Large intestine (tissue), 12 donors: ENCODE measurements at places on chromosomes 16 and 17.
A peak's percentile ranks its signal among the peaks of the same experiment; 100 is the strongest.

DNA sequence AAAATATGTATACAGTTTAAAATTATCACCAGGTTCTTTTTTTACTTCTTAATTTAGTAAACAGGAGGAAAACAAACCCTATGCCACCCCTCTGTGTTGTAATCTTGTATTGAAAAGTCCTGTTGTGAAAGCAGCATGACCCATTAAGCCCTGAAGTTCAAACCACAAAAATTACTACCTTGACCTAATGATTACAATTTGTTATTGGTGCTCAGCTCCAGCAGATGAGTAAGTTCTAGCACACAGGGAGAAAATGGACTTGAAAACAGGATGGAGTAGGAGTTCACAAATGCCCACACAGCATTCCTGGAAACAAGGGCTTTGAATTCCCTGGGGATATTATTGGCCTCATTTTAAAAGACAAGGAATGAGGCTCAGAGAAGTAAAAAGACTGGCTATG lies 505.8 kb upstream of the ERCC4 start:
- DNase-seq: no peak

DNA sequence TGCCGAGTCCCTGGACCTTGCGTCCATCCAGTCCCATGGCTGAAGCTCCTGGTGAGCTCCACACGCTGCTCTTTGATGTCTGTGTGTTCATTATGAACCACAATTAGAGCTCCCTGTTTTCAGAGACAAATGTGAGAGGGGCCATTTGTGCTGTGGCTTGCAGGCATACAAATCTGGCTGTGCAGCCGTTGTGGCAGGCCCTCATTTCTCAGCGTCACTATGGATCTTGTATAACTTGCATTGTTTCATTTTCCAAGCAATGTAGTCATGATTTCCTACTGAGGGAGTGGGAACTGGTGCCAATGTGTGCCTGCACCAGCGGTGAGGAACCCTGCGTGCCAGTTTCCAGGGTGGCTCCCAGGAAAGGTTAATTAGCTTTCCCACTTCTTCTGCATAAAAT lies 542.6 kb downstream of the TMEM114 start:
- DNase-seq: no peak

GRCh38 chr17:30450125-30451027 lies 26.8 kb upstream of the GOSR1 start:
- DNase-seq: no peak

GRCh38 chr17:63490858-63491400 lies 14.1 kb downstream of the ACE start:
- no peak for DNase-seq

GRCh38 chr17:35406568-35406967 lies 25.7 kb downstream of the SLFN12 start:
- DNase-seq: no peak

GRCh38 chr16:75323198-75323597 lies 71.8 kb upstream of the BCAR1 start:
- DNase-seq: no peak

- DNase-seq: no peak
These were observed 131.5 kb downstream of the SNX11 start for GRCh38 chr17:48238933-48239602.

GRCh38 chr16:56742030-56742984 lies 12.4 kb downstream of the NUP93 start:
- peak; percentile 27 for DNase-seq

DNA sequence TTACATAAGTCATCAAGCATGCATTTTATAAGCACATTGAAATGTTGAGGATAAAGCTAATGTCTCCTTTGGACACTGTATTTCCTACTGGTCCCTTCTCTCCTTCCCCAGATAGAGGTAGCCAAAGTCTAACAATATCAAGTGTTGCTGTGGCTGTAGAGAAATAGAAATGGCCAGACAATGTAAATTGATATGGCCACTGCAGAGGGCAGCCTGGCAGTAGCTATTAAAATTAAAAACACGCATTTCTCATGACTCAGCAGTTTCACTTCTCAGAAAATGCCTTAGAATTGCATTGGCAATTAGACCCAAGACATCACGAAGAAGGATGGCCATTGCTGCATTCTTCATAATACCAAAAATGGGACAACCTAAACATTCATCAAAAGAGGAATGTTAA lies 46.8 kb upstream of the MRTFB start:
- no peak for DNase-seq

GRCh38 chr17:80886641-80887573 lies 104.7 kb upstream of the CHMP6 start:
- no peak for DNase-seq

- peak; percentile 40 for DNase-seq
These were observed 28.7 kb upstream of the GAS7 start for GRCh38 chr17:10226930-10227695.

GRCh38 chr16:70800311-70800710 lies 647 bp downstream of the VAC14 start:
- DNase-seq: peak; percentile 16

DNA sequence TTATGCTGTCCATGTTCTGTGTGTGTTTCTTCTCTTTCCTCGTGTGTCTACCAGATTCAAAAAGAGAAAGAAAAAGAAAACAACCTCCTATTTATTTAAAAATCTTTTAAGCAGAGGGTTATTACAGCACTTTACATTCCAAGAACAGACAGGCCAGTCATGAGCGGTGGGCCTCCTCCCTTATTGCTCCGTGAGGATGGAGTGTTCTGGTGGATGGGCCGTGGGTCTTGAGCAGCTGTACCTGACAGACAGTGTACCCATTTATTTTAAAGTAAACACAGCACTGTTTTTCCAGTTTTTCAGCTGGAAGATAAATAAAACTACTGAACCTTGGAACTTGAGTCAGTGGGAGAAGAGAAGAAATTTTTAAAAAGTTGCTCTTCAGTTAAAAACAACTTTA lies 52.4 kb downstream of the WWP2 start:
- DNase-seq: no peak

DNA sequence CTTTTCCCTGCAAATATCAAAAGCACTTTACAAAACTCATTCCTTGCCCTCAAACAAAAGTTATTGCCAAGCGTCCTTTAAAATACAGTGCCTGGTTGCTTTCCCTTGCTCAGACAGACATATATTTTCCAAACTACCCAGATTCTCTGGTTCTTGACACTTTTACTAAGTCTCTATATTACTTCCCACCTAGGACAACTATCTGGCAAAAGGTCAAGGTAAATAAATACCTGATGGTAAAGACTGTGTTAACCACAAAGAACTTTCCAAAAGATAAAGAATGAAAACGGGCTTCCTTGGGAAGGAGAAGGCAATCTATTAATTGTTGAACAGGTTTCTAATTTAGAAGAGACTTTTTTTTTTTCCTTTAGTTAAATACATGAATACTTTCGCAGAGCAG lies 1.9 kb downstream of the HS3ST3A1 start:
- no peak for DNase-seq

GRCh38 chr16:56793492-56793891 lies 63.6 kb downstream of the NUP93 start:
- no peak for DNase-seq

DNA sequence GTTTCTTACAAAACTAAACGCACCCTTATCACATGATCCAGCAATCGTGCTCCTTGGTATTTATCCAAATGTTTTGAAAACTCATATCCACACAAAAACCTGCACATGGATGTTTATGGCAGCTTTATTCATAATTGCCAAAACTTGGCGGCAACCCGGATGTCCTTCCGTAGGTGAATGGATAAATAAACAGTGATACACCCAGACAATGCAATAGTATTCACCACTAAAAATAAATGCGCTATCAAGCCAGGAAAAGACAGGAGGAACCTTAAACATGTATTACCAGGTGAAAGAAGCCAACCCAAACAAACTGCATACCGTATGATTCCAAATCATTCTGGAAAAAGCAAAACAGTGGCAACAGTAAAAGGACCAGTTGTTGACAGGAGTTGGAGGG lies 10.0 kb downstream of the SPATA32 start:
- no peak for DNase-seq

DNA sequence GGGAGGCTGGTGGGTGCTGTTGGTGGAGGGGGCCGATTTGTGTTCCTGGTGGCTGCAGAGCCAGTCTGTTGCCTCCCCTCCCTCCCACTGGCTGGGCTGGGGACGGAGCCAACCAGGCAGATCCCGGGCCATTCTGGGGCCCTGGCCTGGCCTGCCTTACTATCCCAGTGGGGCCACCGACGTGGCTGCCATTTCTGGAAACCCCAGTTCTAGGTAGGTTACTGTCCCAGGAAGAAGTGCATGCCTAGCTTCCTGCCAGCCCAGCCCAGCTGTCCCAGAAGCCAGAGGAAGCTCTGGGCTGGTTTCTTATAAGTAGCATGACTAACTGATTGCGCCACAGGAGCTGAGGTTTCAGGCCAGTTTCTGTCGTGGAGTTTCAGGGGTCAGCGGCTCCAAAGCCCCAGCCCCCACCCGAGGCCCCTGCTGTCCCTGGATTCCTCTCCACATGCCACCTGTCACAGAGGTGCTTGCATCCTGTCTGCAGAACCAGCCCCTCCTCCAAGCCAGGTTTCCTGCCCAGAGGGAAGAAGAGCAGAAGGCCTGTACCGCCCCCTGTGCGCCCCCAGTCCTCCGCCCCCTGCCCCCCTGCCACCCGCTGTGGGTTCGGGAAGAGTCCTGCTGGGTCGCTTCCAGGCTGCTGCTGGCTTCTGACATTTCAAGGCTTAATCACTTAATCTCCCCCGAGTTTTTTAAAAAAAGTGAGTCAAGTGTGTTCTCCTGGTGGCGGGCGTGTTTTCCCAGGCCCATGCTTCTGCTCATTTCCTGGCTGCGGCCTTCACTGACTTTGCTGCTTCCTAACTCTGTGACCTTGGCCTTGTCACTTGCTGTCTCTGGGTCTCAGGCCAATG lies 13.2 kb downstream of the IL4R start:
- peak; percentile 77 for DNase-seq

- DNase-seq: no peak
These were observed 8.7 kb downstream of the VASN start for GRCh38 chr16:4380119-4381063.

GRCh38 chr16:11232852-11233726 lies 22.9 kb downstream of the SOCS1 start:
- no peak for DNase-seq

DNA sequence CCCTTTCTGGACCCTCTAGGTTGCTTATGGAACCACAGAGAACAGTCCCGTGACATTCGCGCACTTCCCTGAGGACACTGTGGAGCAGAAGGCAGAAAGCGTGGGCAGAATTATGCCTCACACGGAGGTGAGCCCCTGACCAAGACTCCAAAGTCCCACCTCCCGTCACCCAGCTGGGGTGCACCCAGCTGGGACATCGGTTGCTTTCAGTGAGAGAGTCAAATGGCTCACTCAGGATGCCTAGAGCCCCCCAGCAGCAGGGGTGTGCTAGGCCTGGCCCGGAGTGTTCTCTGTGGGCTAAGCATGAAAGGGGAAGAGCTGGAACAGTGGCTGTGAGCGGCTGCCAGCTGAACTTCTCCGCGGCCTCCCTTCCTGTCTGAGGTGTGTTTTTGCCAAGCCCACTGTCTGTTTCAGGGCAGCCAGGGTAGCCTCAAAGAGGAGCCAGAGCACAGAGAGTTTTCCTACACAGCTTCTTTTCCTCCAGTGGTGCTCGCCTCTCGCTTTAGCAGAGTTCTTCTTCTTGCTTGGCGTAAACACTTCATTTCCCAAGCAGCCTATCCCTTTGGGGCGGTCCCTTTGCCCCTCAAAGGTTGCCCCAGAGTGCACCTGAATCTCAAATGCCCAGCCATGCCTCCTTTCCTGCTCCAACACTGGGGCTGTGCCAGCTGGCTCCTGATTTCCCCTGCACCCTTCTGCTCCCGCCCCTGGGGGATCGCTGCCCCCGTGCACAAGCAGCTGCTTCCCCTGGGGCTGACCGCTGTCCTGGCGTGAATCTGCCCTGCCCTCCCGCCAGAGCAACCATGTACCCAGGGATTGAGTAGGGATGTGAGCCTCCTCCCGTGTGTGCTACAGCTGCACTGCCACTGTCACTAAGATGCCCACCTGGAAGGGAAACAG lies 2.6 kb upstream of the CHAD start:
- no peak for DNase-seq
